ENCODE measurements at places on chromosomes 12 and 14.

- DNase-seq: no peak
Measured at GRCh38 chr12:130954544-130954831, 781 bp downstream of the ADGRD1 start.

DNA sequence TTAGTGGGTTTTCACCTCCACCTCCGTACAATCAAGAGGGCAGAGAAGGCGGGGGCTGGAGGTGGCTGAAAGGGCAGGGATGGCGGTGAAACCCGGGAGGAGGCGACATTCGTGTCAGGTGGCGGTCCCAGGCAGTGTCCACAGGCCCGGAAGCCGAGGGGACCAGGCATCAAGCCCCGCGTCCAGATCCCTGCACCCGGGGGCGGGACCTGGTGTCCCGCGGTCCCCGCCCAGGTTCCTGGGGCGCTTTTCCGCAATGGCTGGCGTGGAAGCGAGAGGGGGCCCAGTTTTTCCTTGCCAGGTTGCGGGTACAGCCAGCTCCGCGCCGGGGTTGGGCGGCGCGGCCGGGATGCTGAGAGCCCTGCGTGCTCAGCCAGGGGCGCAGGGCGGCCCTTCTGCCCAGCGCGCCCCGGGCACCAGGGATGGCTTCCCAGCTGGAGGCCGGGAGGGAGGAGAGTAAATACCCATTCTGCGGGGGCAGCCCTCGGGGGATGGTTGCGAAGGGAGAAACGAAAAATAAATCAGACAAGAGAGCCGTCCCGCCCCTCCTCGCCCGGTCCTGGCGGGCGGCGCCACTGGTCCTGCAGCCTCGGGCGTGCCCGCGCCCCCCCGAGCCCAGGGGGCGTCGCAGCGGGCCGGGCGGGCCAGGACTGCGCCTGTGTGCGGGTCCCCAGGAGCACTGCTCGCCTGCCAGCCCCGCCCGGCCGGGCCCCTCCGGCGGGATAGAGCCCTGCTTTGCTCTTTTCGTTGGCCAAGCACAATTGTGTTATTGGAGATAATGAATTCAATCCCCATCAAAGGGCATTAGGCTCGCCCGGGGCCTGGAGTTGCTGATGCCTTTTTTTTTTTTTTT, 11.5 kb downstream of the FOXA1 start:
- no peak for DNase-seq

DNA sequence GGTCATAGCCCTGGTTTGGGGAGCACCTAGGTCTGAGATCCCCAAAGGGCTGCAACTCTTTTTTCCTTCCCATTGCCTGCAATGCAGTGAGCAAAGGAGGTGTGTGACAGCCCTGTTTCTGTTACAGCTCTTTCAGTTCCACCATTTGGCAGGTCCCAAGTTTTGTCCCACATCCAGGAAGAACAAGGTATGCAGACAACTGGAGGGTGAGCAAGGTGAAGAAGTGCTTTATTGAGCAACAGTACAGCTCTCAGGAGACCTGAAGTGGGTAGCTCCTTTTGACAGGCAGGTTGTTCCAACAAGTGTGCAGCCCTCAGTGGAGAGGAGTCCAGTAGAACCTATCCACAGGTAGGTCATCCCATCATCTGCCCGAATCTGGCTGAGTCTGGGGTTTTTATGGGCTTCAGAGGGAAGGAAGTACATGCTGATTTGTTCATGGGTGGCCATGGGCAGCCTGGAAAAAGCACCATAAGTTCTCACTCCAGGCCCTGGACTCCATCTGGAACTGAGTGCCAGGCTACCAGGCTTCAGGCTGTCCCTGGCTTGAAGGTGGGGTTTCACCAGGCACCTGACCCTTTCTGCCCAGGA, 62.8 kb upstream of the NAV3 start:
- no peak for DNase-seq

- no peak for DNase-seq
Measured at GRCh38 chr14:30928462-30928861, 54.1 kb downstream of the COCH start.

DNA sequence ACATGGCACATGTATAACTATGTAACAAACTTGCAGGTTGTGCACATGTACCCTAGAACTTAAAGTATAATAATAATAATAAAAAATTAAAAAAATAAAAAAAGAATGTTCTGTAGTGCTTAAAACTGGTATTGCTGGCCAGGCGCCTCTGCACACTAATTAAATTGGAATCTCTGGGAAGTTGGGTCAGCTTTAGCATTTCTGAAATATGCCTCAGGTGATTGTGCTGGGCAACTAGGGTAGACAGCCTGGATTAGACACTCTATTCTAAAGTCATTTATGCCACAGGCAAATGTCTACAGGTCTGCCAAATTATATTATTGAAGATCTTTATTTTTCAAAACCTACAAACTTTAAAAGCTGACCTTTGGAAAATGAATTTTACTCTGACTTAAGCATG, 55.3 kb downstream of the PPM1H start:
- no peak for DNase-seq

DNA sequence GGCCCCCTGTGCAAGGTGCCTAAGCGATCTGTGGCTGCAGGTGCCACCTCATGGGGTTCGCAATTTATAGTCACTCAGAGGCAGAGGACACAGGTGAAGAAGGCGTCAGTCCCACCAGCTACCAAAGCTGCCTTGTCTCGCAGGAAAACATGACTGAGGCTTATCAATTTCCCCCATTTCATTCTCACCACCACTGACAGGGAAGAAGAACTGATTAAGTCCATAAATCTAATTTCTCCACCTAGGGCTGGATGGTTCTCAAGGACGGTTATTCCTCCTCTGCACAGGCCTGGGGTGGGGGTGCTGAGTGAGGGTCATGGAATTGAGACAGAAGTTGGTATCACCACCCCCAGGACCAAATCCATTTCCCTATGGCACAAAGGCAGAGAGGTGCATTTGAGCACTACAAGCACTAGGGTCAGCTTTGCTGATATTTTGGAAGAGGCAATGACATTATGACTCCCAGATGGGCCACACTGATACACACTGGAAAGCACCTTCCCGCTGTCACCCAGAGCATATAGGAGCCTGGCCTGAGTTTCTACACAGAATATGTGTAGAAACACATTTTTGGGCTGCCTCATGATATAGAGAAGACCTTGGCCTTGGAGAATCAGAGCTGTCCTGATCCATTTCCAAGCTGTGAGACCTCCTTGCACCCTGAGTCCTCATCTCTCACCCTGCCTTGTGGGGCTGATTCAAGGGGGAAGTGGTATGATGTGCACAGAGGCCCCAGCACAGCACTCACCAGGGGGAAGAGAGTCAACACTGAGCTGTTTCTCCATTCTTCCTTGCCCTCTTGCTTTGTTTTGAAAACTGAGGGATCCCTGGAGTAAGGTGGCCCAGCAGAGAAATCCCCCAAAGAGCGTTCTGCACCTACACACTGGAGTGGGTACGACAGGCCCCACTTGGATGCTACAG, 59.4 kb downstream of the PITPNM2 start:
- no peak for DNase-seq

- no peak for DNase-seq
Measured at GRCh38 chr14:69953266-69953915, 74.2 kb downstream of the SMOC1 start.

GRCh38 chr12:118358008-118358359, 14.7 kb downstream of the TAOK3 start:
- no peak for DNase-seq

- DNase-seq: no peak
Measured at GRCh38 chr12:75526655-75527511, 15.5 kb upstream of the KRR1 start.

GRCh38 chr12:262817-263216, at the start of gene SLC6A13:
SLC6A13 (minus strand) TSS chr12:262836; CDS start chr12:260052, 2,784 bp downstream.
- no peak for DNase-seq

DNA sequence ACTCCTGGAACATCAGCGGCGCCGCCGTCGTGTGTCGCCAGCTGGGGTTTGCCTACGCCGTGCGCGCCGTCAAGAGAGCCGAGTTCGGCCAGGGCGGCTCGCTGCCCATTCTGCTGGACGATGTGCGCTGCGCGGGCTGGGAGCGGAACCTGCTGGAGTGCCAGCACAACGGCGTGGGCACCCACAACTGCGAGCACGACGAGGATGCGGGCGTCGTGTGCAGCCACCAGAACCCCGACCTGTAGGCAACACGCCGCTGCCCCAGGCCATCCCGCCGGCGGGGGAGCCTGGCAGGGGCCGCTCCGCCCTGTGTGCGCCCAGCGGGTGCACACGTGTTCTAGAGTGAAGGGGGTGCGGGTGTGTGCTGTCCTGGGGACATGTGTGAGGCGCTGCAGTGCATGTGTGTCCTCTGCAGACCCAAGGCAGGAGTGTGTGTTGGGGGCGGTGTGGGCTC, 8.7 kb upstream of the CYP46A1 start:
- DNase-seq: no peak
